ENCODE measurements at places on chromosomes 1 and 21. TPM values are rescaled to one million over a fixed set of nuclear protein-coding genes. Genes with fewer than 3 reads are reported as not detected.

The FCAMR gene
- not detected for total RNA-seq

The METTL13 gene
- 29.7 TPM for total RNA-seq

The DISC1 gene
- total RNA-seq, result 13.6 TPM

The GPR157 gene
- 3.4 TPM for total RNA-seq

The MARK1 gene
- total RNA-seq, result 1.7 TPM

The IRF6 gene
- 7.9 TPM for total RNA-seq

The IL6R gene
- 2.9 TPM for total RNA-seq

The FMO5 gene
- total RNA-seq, result 0.45 TPM

The AMY2A gene
- total RNA-seq, result not detected

The NBPF11 gene
- total RNA-seq, result 3.3 TPM

The MIXL1 gene
- not detected for total RNA-seq

The AGBL4 gene
- not detected for total RNA-seq

The LAMTOR2 gene
- 96.3 TPM for total RNA-seq

The FBLIM1 gene
- total RNA-seq, result 319 TPM

The NDUFV3 gene
- 32.2 TPM for total RNA-seq
